ENCODE measurements at places on chromosomes 5 and 9. TPM values are rescaled to one million over a fixed set of nuclear protein-coding genes. Genes with fewer than 3 reads are reported as not detected.

- no peak for DNase-seq
Measured at GRCh38 chr9:123225995-123226394, 42.4 kb downstream of the STRBP start.

DNA sequence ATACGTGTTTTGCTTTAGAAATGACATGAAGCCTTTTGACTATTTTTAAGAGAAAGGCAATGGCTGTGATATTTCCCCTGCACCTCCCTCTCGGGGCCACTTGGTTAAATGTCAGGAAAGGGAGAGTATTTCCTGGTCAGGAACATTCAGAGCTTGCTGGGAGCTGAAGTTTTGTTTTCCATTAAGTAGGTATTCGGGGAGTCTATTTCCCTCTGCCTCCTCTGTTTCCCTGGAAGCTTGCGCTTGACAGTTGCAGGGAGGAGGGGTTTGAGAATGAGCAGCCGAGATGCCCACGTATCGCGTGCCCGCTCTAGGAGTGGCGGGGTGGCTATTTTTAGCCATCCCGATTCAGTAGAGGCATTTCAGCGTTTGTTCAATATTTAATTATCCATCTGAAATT, 6.7 kb downstream of the DAB2IP start:
- DNase-seq, result no peak

- no peak for DNase-seq
Measured at GRCh38 chr5:38189081-38189504, 69.3 kb upstream of the EGFLAM start.

The UNC13B gene
- 20.5 TPM for polyA plus RNA-seq

The PCDHGB2 gene
- 1.7 TPM for polyA plus RNA-seq
